CD4-positive, alpha-beta memory T cell (primary cell): ENCODE measurements at places on chromosomes 16 and 17. TPM values are rescaled to one million over a fixed set of nuclear protein-coding genes. Genes with fewer than 3 reads are reported as not detected.

DNA sequence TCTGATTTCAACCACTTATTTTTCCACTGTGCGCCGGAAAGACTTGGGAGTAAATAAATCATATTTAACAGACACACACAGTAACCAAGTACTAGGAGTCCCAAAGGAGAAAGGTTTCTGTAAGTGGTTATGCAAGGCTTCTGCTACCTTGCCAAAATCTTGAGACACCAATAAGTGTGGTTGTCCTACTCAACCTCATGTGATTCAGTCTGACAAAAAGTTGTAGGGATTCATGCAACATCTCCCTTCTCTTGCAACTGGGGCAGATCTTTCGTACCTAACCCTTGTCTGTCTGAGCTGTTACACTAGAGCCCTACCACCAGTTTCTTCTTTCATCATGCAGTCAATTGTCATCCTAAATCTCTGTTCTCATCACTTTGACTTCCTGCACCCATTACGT lies 69.9 kb upstream of the NUDT7 start:
- no peaks in the 10 kb centered on the region for H3K4me1 ChIP-seq
- H3K27ac ChIP-seq: no peak overlapping the region
- no peaks in the 10 kb centered on the region for H3K27me3 ChIP-seq
- H3K36me3 ChIP-seq: no peaks in the 10 kb centered on the region

Gene RAP1GAP2
- 9.0 TPM for total RNA-seq

Gene CCL2
- 20.7 TPM for total RNA-seq

Gene OTOA
- total RNA-seq: 0.11 TPM
